Transverse colon (tissue), 4 donors: ENCODE measurements at places on chromosomes 7 and 10. TPM values are rescaled to one million over a fixed set of nuclear protein-coding genes. Genes with fewer than 3 reads are reported as not detected.

NUTM2D gene
- total RNA-seq: 49.0 TPM

- no peak for DNase-seq
Observed at GRCh38 chr10:93060887-93061593, 442 bp downstream of the CYP26C1 start.

GRCh38 chr7:71135663-71136062, 3.7 kb downstream of the GALNT17 start:
- DNase-seq: no peak

GRCh38 chr7:14690486-14690885, 212.1 kb downstream of the DGKB start:
- no peak for DNase-seq

GRCh38 chr7:121796381-121796780, 76.6 kb upstream of the PTPRZ1 start:
- no peak for DNase-seq
